Dorsolateral prefrontal cortex (tissue), 122 donors: ENCODE measurements at places on chromosomes 12 and 14. TPM values are rescaled to one million over a fixed set of nuclear protein-coding genes. Genes with fewer than 3 reads are reported as not detected.

The C12orf54 gene
- total RNA-seq: 1.2 TPM

DNA sequence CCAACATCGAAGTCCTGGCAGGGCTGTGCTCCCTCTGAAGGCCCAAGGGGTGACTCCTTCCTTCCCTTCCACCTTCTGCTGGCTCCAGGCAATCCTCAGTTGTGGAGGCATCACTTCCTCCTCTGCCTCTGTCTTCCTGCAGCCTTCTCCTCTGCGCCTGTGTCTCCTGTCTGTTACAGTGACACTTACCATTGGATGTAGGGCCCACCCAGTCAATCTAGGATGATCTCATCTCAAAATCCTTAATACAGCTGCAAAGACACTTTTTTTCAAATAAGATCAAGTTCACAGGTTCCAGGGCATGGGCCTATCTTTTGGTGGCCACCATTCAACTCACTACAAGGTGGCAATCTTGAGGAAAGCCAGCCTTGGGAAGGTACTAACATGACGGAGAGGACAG lies 155.1 kb downstream of the ESRRB start:
- DNase-seq: no peak

DNA sequence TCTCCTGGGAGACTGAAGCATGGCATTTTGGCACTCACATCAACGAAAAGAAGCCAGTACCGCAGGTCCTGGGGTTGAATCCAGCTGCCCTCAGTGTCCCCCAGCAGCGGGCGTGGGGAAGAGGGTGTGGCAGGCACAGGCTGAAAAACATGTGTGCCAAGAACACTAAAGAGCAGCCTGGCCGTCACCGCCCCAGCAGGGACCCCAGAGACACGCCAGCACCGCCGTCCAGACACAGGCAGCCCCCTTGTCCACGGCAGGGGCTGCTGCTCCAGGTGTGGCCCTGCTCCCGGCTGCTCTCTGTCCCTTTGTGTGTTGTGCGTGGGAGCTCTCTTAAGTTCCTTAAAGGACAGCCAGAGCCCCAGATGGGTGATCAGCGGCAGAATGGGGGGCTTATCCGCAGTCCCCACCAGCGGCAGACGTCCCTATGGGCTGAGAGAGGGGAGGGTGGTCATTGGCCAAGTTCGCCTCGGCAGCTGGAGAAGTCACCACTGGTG lies 556 bp downstream of the PHETA1 start:
- no peak for DNase-seq

- no peak for DNase-seq
These were observed 125.3 kb upstream of the HIF1A start for GRCh38 chr14:61569812-61570548.

- DNase-seq: no peak
These were observed 160.1 kb downstream of the KIF26A start for GRCh38 chr14:104298458-104298857.

DNA sequence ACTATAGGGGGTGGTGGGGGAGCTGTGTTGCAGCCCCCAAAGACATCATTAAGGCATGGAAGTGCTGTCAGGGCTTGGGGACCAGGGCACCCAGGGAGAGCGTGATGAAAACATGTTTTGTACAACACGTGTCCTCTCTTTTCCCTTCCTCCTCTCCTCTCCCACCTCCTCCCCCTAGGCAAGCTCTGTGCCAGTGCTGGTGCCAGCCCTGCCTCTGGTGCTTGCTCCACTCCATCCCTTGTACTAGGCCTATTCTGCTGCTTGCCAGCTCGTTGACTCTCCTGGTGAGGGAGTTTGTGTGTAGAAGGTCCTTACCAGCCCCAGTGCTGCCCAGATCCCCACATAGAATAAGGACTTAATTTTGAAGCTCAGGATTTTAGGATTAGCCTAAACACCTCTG lies 3.2 kb upstream of the RARG start:
- no peak for DNase-seq
